RWPE1 (cell line): ENCODE measurements at places on chromosomes 7 and 10.
A peak's percentile ranks its signal among the peaks of the same experiment; 100 is the strongest.

DNA sequence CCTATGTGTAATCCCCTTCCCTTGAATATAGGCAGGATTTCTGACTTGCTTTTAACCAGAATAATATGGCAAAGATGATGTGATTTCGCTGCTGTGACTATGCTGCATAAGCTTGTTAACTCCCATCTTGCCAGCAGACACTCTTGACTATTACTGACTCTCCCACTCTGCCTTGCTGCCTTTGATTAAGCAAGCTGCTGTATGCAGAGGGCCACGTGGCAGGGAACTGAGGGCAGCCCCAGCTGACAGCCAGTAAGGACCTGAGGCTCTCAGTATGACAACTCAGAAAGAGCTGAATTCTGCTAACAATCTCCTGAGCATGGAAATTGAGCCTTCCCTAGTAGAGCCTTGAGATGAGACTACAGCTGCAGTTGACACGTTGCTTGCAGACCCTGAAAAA, 279.4 kb upstream of the CACNA2D1 start:
- no peak for DNase-seq

GRCh38 chr10:77374189-77374656, 263.4 kb downstream of the KCNMA1 start:
- DNase-seq, result no peak

DNA sequence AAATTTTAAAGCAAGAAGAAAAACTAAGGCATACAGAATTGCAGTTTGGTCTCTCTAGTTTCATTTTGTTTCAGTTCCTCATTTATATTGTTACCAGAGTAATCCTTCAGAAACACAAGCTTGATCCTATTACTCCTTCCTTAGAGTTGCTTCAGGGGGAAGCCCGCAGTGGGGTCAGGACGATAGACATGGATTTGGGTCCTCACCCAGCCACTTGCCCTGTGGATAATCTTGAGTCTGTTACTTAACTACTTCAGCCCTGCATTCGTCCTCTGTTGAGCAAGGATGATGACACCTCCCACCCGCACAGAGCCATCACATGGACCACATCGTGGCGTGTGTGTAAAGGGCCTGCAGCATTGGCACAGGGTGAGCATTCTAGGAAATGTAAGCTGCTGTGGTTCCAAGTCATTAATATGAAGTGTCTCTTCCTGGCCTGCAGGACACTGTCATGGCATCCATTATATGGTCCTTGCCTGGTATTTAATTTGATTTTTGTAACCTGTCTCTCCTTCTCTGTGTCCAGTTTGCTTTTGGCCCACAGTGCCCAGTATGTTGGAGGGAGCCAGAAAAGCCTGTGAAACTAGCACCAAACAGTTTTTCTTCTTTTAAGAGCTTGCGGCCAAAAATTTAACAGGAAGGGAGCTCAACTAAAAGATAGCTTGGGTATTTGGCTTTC, 111.2 kb downstream of the EEPD1 start:
- no peak for DNase-seq

- DNase-seq, result peak; percentile 97
Observed at GRCh38 chr10:71729161-71729636, 9.6 kb upstream of the C10orf105 start.

- peak; percentile 13 for DNase-seq
Observed at GRCh38 chr7:81367326-81367931, 402.4 kb downstream of the HGF start.

DNA sequence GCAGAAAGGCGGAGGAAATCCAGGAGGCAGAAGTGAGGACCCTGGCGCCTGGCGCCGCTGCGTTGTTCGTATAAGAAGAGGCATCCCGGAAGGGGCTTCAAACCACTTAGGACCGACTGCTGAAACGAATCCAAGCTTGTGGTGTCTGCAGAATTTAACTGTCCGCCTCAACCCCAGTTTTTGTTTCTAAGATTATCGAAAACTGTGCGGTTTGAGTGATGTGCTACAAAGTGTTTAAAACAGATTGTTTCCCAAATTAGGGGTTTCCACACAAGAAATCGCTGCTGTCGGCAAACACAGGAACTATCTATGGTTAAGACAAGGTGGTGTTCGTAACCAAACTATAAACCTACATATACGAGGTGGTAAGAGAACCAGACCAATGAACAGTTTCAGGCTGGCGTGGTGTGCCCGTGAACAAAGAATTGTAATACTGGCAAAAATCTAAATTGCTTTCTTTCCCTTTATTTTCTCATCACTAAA, 835 bp upstream of the DGKI start:
- no peak for DNase-seq
